ENCODE measurements at places on chromosomes 6 and 20.
A peak's percentile ranks its signal among the peaks of the same experiment; 100 is the strongest.

DNA sequence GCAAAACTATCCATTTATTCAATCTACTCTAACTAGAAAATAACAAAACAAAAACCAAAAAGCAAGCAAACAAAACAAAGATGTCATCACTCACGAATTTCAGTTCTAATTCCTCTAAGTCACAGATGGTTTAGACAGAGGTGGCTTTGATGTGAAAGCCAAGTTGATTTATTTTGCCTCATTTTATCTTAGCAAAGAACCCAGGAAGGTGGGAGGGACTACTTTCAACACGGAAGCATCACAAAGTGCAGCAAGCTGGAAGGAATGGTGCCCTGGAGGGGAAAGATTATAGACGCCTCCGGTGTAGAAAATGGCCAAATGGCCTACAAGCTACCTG is 88.4 kb downstream of the LAMP5 start:
- DNase-seq = no peak

DNA sequence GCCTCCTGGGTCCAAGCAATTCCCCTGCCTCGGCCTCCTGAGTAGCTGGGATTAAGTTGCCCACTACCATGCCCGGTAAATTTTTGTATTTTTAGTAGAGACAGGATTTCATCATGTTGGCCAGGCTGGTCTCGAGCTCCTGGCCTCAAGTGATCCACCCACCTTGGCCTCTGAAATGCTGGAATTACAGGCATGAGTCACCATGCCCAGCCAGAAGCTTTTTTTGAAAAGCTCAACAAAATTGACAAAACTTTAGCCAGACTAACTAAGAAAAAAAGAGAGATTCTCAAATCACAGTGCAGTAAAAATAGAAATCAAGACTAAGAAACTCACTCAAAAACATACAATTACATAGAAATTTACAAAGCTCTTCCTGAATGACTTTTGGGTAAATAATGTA is 420.6 kb downstream of the COL12A1 start:
- DNase-seq = no peak

DNA sequence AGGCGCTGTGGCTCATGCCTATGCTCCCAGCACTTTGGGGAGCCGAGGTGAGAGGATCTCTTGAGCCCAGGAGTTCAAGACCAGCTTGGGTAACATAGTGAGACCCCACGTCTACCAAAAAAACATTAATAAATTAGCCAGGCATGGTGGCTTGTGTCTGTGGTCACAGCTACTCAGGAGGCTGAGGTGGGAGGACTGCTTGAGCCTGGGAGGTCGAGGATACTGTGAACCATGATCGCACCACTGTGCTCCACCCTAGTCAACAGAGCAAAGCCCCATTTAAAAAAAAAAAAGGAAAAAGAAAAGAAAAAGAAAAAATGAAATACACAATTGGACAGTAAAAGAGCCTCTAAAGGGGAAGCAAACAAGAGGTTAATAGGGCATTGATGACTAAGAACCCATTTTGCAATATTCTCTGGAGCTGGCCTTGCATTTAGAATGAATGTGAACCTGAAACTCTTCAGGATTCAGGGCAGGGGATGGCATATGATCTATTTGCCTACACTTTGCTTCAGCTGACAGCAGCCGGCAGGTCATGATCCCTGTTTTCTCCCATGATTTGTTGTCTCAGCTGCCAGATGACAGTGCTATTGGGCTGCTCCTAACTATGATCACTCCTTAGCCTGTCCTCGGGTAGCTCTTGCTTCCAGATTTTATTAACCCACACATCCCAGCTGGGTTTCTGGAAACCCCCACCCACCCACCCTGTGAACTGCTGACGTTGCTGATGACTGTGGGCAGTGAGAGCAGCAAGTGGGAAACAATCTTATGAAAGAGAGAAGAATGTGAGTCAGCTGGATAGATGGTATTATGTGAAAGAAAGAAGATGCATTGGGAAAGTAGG is 83.8 kb upstream of the ELOVL5 start:
- no peak for DNase-seq

- DNase-seq = no peak
These were observed 185.2 kb downstream of the SLC24A3 start for GRCh38 chr20:19397666-19398065.

- no peak for DNase-seq
These were observed 17.7 kb downstream of the GFRA4 start for GRCh38 chr20:3645309-3646066.

- no peak for DNase-seq
These were observed 183.3 kb downstream of the NKAIN2 start for GRCh38 chr6:123986938-123987337.

DNA sequence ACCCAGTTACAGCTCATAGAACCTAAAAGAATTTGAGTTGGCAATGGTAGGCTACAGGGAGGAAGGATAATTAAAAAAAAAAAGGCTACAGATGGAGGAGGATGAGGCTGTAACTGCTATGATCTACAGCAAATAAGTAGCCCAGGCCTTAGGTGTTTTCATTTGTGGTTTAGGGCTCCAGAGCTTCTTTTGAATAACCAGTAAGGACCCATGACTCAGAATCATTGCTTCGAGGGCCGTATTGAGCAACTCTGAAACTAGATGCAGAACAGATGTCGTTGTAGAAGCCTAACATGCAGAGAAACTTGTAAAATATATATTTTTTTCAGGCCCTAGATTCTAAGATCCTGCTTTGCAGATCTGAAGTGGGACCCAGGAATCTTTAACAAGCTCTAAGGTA is 19.0 kb upstream of the ASIP start:
- DNase-seq = no peak

DNA sequence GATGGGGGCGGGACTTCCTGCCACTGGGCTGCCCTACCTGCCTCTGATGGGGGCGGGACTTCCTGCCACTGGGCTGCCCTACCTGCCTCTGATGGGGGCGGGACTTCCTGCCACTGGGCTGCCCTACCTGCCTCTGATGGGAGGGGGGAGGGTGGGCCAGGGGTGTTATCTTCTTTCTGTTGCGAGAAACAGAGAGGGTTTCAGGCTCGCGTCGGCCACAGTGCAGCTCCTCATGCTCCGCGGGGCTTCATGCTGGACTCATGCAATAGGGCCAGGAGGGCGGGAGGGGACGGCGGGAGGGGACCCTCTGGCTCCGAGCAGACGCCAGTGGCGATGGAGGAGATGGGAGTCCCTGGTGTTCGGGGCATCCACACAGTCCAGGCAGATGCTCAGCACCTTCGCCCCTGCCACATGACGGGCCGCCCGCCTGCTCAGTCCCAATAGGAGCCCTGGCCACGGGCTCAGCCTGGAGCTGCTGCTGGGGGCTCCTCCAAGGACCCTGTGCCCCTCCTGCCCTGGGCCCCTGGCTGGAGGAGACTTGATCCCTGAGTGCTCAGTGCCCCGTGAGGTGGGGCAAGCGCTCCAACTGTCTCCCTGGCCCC is 48.8 kb upstream of the CHRNA4 start:
- no peak for DNase-seq

DNA sequence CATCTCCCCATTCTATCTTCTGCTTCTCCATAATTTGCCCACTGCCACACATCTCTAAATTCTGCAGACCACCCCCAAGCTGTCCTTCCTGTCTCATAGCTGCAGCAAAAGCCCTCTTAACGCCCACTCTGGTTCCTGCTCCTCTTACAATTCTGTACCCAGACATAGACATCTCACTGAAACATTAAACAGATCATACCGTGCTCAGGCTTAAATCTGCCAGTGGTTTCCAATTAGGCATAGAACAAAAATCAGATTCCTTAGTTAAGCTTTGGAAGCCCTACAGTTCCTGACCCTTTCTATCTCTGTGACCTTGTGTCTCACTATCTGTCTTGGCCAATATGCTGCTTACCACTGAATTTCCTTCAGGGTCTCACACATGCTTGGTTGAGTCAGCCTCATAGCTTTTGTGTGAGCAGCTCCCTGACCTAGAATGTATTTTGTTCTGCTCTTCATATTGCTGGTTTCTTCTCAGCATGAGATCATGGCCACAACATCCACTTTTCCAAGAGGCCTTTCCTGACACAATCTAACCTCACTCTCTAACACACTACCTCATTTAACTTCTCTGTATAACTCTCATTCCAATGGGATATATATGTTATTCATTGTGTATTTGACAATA is 749.7 kb downstream of the MAFB start:
- no peak for DNase-seq

GRCh38 chr6:169555971-169556617 is 145.7 kb downstream of the WDR27 start:
- no peak for DNase-seq

- no peak for DNase-seq
These were observed 837.6 kb downstream of the HACE1 start for GRCh38 chr6:104022126-104022525.

GRCh38 chr6:36769676-36770499 is 69.4 kb downstream of the CPNE5 start:
- DNase-seq = peak; percentile 44

DNA sequence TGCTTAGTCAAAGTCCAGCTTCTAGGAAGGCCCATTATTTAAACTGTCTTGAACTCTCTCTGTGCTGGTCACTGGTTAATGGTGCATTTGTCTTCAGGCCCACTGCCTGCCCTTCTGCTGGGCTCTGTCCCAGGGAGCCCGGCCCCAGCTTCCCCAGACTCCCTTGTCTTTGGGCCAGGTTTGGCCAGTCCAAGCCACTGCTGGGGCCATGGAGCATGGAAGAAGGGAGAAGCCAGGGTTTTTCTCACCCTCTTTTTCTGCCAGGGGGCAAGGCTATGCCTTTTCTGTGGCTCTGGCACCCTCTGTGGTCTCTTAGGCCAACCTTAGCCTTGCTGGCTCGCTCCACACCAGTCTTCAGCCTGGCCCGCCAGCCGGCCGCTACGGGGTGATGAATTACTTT is 390.0 kb upstream of the SULF2 start:
- DNase-seq = no peak

DNA sequence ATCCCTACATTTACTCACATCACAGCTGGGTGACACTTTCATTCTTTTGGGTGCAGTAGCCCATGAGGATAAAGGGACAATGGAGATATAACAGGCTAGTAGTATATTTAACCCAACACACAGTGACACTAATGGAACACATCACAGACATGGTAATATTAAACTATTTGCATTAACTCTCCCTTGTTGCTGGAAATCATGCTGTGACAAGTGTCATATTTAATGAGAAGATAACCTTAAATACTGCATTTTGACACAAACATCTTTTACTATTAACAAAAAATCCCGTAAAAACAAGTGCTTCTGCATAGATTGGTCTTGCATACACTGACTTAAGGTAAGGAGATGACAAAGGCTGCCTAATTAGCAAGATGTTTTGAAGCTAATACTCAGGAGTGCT is 45.5 kb downstream of the CNR1 start:
- no peak for DNase-seq

DNA sequence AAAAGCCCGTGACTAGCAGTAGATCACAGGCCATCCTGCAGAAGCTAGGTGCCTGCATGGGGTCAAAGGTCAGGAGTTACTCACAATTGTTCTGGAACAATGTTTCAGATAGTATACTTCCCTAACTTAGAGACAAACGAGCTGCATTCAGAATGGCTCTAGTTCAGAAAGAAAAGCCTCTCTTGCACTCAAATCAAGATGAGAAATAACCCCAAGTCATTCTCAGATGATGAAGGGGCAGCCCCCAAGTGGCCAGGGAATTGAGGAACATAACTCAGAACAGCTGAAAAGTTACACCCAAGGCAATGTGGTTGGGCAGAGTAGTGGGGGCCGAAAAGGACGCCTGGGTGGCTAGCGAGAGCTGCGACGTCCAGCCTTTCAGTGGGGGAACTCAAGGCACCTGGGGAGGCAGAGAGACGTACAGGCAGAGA is 27.8 kb downstream of the FYN start:
- DNase-seq = no peak

DNA sequence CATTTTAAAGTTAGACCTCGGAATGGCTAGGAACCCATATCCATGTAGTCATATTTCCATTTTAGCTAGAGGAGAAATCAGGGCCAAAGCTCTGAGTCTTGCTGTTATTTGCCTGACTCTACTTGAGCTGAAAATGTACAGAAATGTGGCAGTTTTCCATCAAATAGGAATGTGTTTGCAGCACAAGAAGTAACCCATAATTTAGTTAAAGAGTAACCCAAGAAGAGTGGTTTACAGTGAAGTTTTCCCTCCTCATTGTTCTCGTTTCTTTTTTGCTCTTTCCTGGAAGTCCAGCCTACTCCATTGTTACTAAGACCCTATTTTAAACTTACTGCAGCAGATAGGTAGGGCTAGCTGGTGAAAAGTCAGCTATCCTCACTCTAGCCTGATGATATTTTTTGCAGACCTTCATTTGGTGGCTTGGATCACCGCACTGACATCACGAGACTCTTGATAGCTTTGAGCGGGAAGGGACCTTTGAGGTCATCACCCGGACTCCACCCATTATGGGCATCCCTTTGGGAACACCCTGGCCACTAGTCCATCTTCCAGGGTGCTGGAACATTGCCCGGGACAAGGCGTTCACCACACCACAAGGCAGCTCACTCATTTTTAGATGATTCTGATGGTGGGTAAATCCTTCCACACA is 28.0 kb upstream of the ADGRF5 start:
- no peak for DNase-seq

DNA sequence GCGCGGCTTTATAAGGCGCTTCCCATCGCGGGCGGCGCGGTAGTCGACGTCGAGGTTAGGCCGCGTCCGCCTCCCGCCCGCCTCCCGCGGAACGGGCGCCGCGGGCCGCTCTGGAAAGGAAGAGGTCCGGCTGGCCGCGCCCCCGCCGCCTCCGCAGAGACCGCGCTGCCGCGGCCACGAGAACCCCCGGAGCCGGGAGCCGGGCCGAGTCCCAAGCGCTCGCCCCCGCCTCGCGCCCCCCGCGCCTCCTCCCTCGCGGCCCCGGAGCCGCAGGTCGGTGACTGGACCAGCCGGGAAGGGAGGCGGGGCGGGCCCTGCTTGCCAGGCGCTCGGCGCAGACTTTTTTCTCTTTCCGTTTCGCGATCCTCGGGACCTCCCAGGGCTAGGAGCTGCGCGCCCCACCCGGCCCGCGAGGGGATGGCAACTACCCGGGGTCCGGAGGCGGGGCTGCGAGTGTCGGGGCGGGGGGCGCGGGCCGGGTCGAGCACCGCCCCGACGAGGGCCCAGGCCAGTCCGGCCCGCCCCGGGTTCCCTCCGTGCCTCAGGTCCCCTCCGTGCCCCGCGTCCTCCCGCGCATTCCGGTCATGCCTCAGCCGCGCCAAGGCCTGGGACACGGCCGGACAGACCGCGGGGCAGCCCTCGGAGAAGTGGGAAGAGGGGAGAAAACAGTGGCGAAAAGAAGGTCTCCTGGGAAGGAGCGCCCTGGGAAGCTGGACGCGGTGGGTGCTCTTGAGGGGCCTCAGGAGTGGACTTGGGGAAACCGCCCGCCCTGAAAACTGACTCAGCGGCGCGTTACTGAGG is 417 bp upstream of the PXDC1 start:
- DNase-seq = peak; percentile 38

- no peak for DNase-seq
These were observed 266.7 kb downstream of the CDH26 start for GRCh38 chr20:60224914-60225313.

- DNase-seq = no peak
These were observed 11.9 kb upstream of the CPNE5 start for GRCh38 chr6:36851149-36851614.

- DNase-seq = no peak
These were observed 331.8 kb upstream of the BTBD3 start for GRCh38 chr20:11585752-11586352.
